ENCODE measurements at places on chromosomes 5 and 9.

GRCh38 chr5:61000887-61001286 is 55.9 kb downstream of the NDUFAF2 start:
- DNase-seq: no peak

DNA sequence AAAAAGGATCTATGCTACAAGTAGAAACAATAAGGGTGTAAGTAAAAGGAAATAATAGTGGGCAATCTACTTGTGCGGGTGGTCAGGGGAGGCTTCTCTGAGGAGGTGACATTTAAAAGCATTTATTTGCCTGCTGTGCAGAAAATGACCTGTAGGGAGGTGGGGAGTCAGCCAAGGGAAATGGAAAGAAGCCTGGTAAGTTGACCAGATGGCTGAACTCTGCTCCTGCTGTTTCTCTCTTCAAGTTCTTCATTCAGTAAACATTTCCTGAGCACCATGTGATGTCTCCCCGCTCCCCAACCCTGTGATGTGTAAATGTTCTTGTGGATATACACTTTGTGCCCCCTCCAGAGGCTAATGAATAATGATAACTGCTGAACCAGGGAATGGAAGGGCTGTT is 9.9 kb upstream of the SPIN1 start:
- no peak for DNase-seq

DNA sequence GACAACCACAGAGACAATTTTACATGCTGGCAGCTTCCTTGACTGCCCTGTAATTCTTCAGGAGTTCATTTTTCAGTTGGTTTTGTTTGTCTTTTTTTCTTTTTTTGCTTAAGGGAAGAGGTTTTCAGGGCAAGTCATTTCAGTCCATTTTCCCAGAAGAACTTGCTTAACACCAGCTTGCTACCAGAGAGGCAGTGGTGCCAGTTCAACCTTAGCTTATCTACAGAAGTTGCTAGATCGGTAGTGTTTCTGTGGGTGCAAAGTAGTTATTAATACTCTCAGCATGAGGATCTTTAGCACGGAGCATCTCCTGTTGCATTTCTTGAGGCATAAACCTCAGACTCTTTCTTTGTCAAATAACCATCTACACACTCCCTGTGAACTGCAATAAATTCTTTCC is 1.1 kb downstream of the SPEF2 start:
- DNase-seq: no peak

- DNase-seq: no peak
Measured at GRCh38 chr5:135662683-135663082, 83.9 kb upstream of the CXCL14 start.

- no peak for DNase-seq
Measured at GRCh38 chr5:125175348-125176004, 429.0 kb upstream of the ZNF608 start.

GRCh38 chr9:19156805-19157204 is 29.5 kb upstream of the PLIN2 start:
- DNase-seq: no peak

- DNase-seq: no peak
Measured at GRCh38 chr5:97745817-97746216, 562.8 kb upstream of the RIOK2 start.

GRCh38 chr5:36876965-36877666 is 547 bp downstream of the NIPBL start:
- DNase-seq: peak; percentile 49

- DNase-seq: no peak
Measured at GRCh38 chr5:53712327-53712726, 151.9 kb downstream of the NDUFS4 start.

DNA sequence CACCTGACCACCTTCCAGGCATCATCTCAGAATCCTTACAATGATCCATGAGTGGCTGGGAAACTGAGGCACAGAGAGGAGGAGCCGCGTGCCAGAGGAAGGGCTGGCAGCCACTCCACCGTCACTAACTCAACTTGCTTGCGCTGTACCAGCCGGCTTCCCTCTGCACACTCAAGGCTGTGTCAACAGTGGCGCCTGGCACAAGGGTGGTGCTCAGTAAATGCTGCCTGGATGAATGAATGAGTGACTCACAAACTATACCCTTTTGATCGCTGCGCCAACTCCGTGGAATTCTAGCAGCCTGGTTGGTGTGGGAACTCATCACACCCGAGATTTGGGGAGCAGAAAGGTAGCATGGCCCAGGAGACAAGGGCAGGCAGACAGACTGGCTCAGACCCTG is 21.9 kb downstream of the PRRX2 start:
- no peak for DNase-seq

DNA sequence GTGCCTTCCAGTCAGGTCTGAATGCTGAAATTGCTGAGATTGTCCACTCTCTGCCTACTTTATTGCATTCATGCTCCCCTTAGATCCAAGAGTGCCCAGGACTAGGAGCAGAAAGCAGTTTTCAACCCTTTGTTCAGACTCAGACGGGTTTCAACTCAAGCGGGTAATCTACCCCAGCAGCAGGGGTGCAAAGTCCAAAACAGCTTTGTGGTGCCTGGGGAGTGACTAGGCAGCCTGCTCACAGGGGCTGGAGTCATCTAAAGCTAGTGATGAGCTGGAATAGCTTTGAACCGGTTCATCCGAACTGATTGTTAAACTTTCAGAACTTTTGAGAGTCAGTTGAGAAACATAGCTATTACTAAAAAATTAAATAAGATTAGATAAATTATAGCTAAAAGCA is 71.0 kb upstream of the IQGAP2 start:
- DNase-seq: no peak

GRCh38 chr5:97363577-97363976 is 180.5 kb upstream of the RIOK2 start:
- no peak for DNase-seq

- DNase-seq: peak; percentile 79
Measured at GRCh38 chr9:136791516-136792276, 552 bp downstream of the TMEM141 start.

GRCh38 chr5:148825716-148826052 is 727 bp upstream of the ADRB2 start:
- no peak for DNase-seq

- no peak for DNase-seq
Measured at GRCh38 chr5:27158775-27159174, 120.4 kb upstream of the CDH9 start.

DNA sequence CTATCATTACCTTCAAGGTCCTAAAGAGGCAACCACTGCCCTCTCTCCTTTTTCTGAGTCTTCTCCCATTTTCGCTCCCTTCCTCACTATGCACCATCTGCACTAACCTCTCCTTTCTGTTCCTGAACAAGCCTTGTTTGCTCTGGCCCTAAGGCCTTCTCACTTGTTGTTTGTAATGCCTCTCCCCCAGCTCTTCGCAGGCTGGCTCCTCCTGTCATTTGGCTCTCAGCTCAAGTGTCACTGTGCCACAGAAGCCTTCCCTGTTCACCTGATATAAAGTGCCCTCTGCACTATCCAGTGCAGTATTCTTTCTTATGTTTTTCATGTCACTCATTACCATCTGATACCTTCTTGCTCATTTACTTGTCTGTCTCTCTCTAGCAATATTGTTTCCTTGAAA is 303.7 kb downstream of the KCNN2 start:
- no peak for DNase-seq

- no peak for DNase-seq
Measured at GRCh38 chr9:70488098-70488792, 73.8 kb upstream of the KLF9 start.

GRCh38 chr9:124190761-124191160 is 67.0 kb upstream of the NEK6 start:
- DNase-seq: no peak

GRCh38 chr5:171906703-171907590 is 99.5 kb downstream of the FBXW11 start:
- no peak for DNase-seq

DNA sequence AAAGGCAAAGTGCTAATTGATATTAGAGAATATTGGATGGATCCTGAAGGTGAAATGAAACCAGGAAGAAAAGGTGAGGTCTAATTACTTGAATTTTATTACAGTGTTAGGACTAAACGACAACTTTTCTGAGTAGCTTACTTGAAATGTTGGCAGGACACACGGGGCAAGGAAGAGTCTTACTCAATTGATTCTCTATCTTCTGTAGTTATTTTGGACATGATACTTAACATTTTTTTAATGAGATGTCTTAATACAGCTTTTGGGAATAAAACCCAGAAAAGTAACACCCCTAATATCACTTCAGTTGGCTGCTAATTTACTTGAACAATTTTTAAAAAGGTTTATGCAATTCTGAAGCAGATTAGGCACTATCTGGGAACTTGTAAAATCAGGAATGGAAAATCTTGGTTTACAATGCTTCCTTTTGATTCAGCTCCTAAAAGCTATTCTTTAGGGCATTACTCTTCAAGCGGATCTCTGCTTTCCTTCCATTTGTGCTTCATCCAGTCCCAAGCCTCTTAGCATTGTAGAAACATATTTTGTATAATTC is 13.7 kb downstream of the SUB1 start:
- no peak for DNase-seq

DNA sequence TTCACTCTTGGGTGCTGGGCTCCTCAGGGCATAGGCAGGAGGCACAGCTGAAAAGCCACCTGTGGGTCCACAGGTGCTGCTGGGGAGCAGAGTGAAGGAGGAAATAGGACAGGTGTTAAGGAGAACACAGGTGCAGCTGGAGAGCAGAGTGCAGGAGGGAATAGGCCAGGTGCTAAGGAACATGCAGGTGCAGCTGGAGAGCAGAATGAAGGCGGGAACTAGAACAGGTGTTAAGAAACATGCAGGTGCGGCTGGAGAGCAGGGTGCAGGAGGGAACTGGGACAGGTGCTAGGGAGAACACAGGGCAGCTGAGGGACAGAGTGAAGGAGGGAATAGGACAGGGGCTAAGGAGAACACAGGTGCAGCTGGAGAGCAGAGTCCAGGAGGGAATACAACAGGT is 43.8 kb upstream of the PLEKHG4B start:
- DNase-seq: no peak

DNA sequence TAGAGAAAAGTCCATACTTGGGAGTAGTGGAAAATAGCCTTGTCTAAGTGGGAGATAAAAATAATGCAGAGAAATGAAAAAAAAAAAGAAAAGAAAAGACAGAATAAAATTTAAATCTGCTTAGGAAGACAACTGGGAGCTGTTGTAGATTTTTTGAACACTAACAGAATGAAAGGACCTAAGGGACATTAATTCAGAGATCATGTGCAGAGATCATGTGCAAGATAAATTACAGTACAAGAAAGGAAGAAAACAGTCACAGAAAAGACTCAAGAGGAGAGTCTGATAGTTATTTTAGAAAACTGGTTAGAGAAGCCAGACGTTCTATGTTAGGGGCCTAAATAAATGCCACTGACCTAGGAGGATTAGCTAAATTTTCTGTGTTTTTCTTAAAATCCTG is 1226.8 kb upstream of the NUDT12 start:
- DNase-seq: no peak

DNA sequence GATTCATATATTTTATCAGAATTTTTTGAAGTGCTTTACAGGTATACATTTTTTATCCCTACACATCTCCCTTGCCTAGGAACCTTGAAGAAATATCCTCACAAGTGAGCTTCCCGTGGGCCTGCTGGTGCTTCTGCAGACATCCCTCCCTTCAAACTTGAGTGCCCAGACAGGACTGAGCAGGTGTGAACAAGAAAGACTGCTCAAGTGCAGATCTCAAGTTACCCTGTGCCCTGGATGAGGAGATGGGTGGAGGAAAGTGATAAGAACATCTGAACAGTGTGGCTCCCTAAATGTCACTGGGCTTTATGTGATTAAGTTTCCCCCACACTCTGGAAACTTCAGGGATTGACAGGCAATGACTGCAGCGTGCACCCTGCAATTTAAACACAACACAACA is 209.8 kb downstream of the TLE1 start:
- DNase-seq: no peak

GRCh38 chr5:100520348-100520747 is 14.8 kb upstream of the FAM174A start:
- DNase-seq: no peak

- DNase-seq: no peak
Measured at GRCh38 chr5:119273391-119273839, 82.4 kb upstream of the TNFAIP8 start.

GRCh38 chr5:97840643-97841042 is 657.6 kb upstream of the RIOK2 start:
- DNase-seq: no peak

- peak; percentile 10 for DNase-seq
Measured at GRCh38 chr5:143606043-143606752, 202.7 kb upstream of the NR3C1 start.

DNA sequence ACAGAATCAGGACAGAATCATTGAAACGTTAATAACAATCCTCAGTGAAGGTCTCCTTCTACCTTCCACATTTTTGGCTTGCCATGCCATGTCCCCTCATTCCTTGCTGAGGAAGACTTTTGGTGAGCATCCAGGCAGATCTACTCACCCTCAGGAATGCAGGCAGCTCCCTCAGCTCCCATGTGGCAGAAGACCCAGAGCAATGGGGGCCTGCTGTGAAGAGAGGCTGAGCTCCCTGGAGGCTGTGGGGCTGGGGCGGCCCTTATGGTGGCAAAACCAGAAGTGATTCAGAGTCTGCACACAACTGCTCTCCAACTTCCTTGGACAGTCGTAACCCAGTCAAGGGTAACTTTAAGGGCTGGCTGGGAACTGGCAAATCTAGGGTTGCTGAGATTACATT is 247.2 kb upstream of the EFNA5 start:
- no peak for DNase-seq
